ENCODE measurements at places on chromosomes 1 and 21.

DNA sequence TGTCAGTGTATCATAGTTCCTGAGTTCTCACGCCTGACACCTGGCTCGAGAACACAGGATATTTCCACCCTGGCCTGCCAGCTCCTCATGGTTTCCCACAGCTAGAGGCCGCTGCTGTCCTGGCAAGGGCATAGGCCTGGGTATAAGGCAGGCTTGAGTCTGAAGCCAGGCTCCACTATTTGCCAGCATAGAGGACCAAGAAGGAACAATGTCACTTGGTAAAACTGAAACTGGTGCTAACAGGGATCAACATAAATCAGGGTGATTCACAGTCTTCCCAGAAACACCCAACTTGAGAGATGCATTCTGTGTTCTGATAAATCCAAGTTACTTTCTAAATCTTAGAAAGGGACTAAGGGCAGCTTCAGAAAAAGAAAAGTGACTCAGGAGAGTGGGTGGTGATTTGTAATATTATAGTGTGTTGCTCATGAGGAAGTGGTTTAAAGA lies 6.9 kb upstream of the S100A2 start:
- DNase-seq, result peak; percentile 96

DNA sequence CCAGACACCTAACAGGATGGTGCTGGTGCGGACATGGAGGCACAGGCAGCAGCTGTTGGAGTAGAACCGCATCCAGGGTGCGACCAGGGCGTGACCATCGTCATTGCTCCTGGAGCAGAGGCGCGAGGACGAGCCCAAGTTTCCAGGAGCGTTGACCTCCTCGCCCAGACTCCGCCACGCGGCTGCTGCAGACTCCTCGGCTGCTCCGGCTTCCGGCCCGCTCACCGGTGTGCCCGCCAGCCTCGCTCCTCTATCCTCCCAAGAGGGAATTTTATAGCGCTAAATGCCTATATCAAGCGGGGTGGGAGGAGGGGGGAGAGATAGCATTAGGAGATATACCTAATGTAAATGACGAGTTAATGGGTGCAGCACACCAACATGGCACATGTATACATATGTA lies 5.3 kb upstream of the S100A12 start:
- DNase-seq, result no peak

DNA sequence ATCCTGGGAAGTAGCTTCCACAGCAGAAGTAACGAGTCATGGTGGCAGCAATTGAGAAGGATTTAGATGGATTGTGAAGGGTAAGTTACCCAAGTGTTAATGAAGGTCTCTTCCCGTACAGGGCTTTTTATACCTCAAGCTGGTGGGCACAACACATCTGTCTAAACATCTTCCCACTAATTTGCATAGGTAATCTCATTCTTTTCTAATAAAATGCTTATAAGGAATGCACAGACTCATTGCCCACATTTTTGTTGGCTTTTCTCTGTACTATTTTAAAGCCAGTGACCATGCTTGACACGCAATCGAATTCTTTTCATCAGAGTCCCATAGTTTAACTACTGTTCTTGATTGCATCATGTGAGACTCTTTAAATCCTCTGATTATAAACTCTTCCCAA lies at the start of gene KRTAP7-1:
Gene KRTAP7-1, minus strand, starts transcription at position 101 of the 400 bp plus-strand sequence. Its CDS starts 61 bp downstream, at position 40.
- DNase-seq, result no peak

- peak; percentile 37 for DNase-seq
Observed at GRCh38 chr1:66372522-66373101, 161.3 kb upstream of the SGIP1 start.

Data from inflammatory macrophage treated with lipopolysaccharide for 4 hours (primary cell).